ENCODE measurements at places on chromosomes 7 and 10. TPM values are rescaled to one million over a fixed set of nuclear protein-coding genes. Genes with fewer than 3 reads are reported as not detected.

The GIMAP4 gene
- 135 TPM for total RNA-seq

GRCh38 chr10:541750-542371 lies 147.6 kb downstream of the DIP2C start:
- no peak for DNase-seq
- no peak overlapping the region for H3K27ac ChIP-seq
- peaks cover 27% of the 10 kb centered on the region for H3K27me3 ChIP-seq
- no peak overlapping the region for H3K4me3 ChIP-seq
- no peaks in the 10 kb centered on the region for H3K4me1 ChIP-seq

DNA sequence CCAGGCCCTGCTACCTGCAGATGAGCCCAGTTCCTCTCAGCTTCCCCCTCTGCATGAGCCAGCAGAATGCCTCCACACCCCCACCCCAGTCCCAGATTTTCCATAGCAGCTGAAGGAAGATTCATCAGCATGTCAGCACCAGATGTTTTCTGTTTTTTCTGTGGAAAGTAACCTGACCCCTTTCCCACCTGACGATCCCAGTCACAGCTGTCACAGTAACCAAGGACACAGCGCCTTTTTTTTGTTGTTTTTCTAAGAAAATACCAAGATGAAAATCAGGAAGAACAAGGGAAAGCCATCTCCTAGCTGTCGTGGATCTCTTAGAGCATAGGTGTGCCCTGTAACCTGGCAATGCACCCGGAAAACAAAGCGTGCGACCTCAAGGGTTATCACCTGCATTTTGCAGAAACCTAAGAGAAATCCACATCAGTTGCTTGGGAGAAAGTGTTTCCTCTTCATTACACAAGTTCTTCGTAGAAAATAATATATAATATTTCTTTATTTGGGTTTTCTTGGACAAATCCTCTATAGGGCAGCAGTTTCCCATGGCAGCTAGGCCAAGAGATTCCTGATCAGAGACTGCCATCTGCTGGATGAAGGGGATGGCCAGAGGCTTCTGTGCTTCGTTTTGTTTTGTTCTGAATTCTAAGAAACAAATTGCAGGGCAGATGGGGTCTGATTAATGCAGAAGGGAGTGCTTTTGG lies 401.9 kb downstream of the TNS3 start:
- H3K4me3 ChIP-seq: no peak overlapping the region
- no peaks in the 10 kb centered on the region for H3K36me3 ChIP-seq
- peaks cover 5% of the 10 kb centered on the region for H3K27me3 ChIP-seq
- peak; percentile 38 for DNase-seq
- no peak overlapping the region for H3K27ac ChIP-seq

The MKI67 gene
- total RNA-seq: 244 TPM

All from activated CD4-positive, alpha-beta T cell treated with anti-CD3 and anti-CD28 coated beads for 36 hours (primary cell).